CD4-positive, alpha-beta memory T cell (primary cell): ENCODE measurements at places on chromosomes 4 and X.

DNA sequence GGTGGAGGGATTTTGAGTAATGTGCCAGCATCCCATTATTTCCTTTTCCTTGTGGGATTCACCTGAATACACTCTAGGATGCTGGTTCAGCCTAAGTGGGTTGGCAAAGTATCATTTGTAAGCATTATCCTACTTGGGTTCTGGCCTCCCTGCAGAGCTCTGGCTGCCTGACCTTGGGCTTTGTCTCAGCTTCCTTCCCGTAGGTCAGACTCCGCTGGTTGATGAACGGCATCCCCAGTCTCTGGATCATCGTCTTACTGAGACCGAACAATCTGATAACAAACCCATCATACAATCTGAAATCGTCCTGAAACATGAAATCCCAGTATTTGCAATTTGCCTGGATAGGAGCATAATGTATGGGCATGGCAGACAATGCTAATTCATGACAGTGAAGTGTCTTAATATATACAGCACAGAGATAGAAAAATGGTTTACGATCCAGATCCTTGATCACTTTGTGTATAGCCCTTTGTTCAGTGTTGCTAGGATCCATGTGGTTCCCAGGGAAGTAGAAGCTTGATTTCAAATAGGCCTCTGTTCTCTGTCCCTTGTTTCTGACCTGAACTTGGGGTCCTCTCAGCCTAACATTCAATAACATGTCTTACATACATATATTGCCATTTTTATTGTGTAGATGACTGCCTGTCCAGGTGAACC, 5.5 kb downstream of the MID2 start:
- DNase-seq, result no peak

- no peak for DNase-seq
Measured at GRCh38 chrX:41386222-41386990, 52.4 kb downstream of the DDX3X start.

GRCh38 chrX:119236623-119237561, 807 bp downstream of the PGRMC1 start:
- peak; percentile 9 for DNase-seq

- no peak for DNase-seq
Measured at GRCh38 chr4:38144031-38144430, 183.8 kb downstream of the PTTG2 start.

- no peak for DNase-seq
Measured at GRCh38 chr4:33873791-33874190, 2370.5 kb downstream of the ARAP2 start.

DNA sequence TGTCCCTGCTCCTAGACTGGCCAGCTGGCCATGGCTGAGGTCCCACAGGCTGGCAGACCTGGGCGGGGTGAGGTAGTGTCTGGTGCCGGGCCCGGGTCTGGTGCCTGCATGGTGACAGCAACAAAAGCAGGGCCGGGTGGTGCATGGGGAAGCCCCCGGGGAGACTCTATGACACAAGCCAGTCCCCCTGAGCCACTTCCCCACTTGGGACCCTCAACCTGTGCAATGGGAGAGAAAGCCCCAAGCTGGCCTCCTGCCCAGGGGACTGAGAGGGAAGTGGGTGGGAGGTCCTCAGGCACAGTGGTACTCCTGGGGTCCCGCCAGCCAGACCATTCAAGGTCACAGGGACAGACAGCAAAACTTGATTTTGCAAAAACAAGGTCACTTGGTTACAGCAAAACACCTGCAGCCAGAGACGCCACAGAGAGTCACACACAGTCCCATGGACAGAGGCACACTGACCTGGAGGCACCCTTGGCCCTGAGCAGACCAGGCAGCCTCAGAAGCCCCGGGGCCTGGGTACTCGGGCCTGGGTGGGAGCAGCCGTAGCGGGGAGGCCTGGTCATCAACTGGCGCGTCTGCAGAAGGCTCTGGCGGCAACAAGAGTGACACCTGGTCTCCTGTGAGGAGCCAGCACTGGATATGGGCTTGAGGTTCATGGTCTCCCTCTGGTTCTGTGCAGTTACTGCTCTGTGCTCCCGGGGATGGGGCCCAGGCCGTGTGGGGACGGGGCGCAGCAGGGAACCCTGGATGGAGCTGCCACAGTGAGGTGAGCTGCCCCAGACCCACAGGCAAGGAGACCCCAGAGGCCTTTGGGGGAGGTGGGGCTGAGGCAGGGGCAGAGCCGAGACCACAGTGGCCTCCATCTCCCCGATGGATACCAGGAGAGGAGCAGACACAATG, 60.6 kb downstream of the HTRA3 start:
- DNase-seq, result no peak

- no peak for DNase-seq
Measured at GRCh38 chr4:141713771-141714445, 77.5 kb downstream of the IL15 start.

DNA sequence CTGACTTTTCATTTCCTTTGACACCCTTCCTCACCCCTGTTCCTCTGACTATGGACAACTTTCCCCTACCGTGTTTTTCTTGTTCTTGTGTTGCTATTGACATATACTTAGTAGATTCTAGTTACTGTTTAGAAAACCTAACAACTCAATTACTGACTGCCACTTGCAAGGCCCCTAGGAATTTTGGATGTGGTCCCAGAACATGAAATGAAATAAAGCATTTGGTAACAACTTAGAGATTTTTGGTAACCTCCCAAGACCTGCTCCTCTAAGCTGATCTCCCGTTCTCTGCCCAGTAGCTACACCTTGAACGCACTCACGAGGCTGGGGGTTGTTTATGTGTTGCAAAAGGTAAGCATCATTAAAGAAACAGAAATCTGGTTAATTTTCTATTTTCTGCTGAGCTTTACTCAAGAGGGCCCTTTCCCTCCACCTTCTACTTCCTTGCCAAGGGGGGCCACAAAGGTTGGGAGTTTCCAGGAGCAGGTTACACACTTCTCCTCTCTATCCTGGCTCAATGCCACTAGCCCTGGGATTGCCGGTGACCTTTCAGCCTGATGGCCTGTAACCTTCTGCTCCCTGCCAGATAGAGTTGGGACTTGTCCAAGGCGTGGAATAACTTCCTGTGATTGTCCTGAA, 20.5 kb downstream of the GAB3 start:
- DNase-seq, result no peak

DNA sequence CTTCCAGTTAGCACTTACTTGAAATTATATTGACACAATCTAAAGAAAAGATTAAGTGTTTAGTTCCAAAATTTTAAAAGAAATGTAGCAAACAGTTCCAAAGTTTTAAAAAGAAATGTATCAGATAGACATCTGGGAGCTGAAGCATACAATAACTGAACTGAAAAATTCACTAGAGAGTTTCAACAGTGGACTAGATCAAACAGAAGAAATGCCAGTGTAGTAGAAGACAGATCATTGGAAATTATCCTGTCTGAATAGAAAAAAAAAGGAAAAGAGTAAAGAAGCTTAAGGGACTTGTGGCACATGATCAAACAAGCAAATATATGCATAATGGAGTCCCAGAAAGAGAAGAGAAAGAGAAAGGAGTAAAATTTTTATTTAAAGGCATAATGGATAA, 261.4 kb downstream of the LAS1L start:
- no peak for DNase-seq

DNA sequence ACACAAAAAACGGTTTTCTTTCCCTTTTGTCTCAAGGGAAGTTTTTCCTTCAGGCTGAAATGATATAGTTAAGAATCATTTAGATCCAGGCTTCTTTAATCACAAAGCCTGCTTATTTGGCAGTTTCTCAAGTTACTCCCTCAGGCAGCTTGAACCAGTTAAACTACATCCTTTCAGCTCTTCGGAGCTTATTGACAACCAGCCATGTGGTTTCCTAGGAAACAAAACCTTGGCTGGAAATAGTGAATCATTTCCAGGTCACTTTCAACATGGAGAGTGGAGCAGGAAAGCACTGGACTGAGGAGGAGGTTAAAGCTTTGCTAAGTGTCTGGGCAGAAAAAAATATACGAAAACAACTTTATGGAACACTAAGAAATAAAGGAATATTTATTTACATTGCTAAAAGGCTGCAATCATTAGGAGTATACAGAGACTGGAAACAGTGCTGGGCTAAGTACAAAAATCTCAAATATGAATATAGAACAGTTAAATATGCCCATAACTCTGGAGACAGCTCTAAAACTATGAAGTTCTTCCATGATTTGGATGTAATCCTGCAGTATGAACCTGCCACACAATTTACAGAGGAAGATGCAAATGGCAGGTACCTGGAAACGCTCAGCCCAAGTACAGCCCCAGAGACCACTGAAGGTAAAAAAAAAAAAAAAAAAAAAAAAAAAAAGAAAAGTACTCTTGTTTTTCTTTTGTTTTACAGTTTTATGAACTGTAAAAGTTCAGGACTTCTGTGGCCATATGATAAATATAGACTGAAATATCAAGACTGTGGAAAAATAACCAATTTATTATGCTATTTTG, 23.2 kb upstream of the AASDH start:
- DNase-seq, result no peak

GRCh38 chr4:143441678-143442077, 71.8 kb upstream of the SMARCA5 start:
- DNase-seq, result no peak

DNA sequence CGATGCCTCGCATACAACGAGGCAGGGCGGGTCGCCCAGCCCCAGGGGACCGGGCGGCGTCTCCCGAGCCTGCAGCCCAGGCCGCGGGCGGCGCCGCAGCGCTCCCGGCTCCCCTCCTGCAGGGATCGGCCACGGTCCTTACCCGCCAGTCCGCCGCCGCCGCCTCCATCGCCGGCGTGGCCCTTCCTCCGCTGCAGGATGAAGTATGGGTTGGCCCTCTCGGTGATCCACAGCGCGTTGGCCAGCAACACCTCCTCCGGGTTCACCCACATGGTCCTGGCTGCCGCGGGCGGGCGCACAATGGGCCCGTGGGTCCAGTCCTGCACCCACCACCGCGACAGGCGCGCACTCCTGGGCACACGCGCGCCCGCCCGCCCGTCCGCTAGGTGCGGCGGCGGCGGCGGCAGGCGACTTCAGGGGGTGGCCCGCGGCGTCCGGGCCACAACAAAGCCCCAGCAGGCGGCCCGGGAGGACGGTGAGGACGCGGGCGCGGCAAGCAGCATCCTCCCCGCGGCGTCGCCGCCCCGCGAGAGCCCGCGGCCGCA, 339 bp downstream of the TBC1D9 start:
- DNase-seq, result no peak

DNA sequence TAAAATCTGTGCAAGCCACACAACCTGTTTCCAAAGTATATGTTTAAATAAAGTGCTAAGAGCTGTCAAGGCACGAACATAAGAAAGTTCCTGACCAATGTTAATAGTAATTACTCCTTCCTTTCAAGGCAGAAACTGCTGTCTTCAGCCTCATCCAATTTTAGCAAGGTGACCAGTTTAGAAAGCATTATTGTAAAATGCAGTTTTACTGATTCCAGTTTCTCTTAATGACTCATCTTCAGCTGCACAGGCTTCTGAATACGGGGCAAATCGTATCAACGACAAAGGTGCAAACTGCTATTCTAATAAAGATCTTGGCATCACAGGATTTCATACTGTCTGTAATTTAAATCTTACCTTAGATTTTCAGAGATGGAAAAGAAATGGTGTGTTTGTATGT, 87.5 kb downstream of the PPP3CA start:
- DNase-seq, result no peak

DNA sequence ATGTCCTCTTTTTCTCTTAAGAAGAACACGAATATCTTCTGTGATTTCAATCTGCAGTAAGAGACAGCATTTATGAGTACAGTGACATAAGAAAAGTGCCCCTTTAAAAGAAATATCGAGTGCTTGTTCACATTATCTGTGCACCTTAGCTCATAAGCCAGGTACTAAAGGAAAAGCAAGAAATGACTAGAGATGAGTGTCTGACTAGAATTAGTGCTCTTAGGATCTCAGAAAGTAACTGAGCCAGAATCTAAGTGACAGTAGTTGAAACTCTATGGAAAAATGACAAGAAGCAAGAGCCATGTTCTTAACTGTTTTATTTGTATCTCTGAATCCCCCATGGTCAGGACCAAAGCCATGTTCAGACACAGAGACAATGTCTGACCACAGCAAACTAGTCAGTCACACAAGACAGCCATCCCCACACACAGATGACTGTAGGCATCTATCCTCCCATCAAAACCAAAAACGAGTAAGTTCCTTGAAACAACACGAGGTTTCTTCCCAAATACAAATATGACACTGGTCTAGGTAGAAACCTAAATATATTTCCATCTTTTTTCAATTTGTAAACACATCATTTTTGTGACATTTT, 36.8 kb downstream of the ACSL4 start:
- DNase-seq, result no peak
